ENCODE measurements at places on chromosomes 16 and 17.

- H3K27ac ChIP-seq, result no peak overlapping the region
- no peaks in the 10 kb centered on the region for H3K4me1 ChIP-seq
- H3K27me3 ChIP-seq, result no peaks in the 10 kb centered on the region
- no peak for DNase-seq
- H3K4me3 ChIP-seq, result no peak overlapping the region
Observed at GRCh38 chr16:50491516-50491915, 56.7 kb upstream of the NKD1 start.

GRCh38 chr17:50832864-50833381 lies 2.5 kb upstream of the WFIKKN2 start:
- H3K4me1 ChIP-seq, result peaks cover 8% of the 10 kb centered on the region
- H3K27ac ChIP-seq, result no peak overlapping the region
- DNase-seq, result no peak
- no peak overlapping the region for H3K4me3 ChIP-seq
- H3K36me3 ChIP-seq, result no peaks in the 10 kb centered on the region

DNA sequence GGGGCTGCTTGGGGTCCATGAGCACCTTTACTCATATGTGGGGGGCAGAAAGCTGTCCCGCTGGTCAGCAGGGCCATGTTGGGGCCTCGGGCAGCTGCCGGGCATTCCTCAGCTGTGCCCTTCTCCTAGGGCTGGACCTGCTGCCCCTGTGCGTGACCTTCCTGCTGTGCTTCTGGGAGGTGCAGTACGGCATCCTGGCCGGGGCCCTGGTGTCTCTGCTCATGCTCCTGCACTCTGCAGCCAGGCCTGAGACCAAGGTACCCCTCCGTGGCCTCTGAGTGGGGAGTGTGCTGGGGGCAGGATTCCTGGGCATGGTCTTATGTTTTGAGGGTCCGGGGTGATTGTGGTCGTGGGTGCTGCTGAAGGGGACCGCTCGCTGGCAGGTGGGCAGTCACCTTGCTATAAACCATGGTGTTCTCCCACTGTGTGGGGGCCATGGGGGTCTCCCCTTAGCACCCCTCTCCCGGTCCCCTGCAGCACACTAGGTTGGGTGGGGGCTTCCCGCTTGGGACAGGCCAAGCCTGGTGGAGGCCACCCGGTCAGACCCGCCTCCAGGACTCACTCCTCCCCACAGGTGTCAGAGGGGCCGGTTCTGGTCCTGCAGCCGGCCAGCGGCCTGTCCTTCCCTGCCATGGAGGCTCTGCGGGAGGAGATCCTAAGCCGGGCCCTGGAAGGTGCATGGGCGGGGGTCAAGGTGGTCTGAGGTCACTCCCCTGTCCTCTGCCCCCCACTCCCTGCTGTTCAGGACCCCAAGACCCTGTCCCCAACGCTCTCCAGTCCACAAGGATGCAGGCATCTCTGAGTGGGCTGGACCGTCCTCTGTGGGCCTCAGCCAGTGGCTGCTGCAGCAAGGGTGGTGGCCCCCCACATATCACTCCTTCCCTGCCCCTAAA lies 12.4 kb upstream of the RNF213 start:
- no peaks in the 10 kb centered on the region for H3K27me3 ChIP-seq
- no peak for DNase-seq
- H3K27ac ChIP-seq, result no peak overlapping the region
- no peak overlapping the region for H3K4me3 ChIP-seq
- no peaks in the 10 kb centered on the region for H3K4me1 ChIP-seq
- no peaks in the 10 kb centered on the region for H3K36me3 ChIP-seq

DNA sequence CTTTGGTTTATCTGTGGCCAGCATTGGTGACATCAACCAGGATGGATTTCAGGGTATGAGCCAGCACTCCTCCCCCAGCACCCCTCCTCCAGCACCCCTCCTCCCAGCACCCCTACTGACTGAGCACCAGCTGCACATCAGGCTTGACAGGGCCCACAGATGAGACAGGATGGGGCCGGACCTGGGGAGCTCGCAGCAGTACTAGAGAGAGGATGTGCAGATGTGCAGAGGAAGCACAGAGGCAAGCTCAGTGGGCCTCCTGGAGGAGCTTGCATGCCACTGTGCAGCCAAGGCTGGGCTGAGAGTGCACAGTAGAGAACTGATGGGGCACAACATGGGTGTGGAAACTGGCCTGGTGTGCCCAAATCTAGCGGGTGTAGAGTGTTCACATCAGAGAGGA lies 16.2 kb downstream of the ITGA3 start:
- no peak overlapping the region for H3K4me3 ChIP-seq
- H3K4me1 ChIP-seq, result peaks cover 6% of the 10 kb centered on the region
- H3K27ac ChIP-seq, result no peak overlapping the region
- H3K36me3 ChIP-seq, result no peaks in the 10 kb centered on the region
- DNase-seq, result no peak
- H3K27me3 ChIP-seq, result no peaks in the 10 kb centered on the region

- peaks cover 9% of the 10 kb centered on the region for H3K4me1 ChIP-seq
- no peak overlapping the region for H3K4me3 ChIP-seq
- H3K27ac ChIP-seq, result no peak overlapping the region
- H3K36me3 ChIP-seq, result no peaks in the 10 kb centered on the region
- DNase-seq, result no peak
Observed at GRCh38 chr17:71423871-71424546, 696.8 kb upstream of the SOX9 start.

DNA sequence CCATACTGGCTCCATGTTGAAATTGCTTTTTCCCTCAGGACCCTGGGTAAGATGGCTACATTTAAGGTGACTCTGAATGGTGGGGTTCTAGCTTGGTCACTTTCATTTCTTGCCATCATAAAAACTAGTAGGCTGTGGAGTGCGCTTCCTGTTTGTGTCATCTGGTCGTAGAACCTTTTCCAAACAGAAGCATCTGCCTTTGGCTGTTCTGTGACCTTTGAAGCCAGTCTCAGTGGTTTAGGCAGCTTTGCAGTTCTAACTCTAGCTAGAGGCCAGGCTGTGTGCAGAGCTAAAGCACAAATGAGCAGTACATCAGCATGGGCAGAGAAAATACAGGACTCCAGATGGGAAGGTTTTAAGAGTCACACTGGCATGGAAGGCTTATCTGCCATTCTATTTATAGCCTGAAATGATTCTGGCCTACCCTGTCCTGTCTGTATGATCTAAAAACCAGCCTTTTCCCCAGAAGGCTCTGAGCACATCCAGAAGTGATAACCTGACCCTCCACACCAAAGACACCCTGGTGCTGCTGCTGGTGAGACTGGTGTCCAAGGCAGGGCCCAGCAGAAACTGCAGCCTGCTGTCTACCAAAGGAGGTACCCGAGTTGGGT lies 8.6 kb downstream of the ESRP2 start:
- H3K4me3 ChIP-seq, result no peak overlapping the region
- peaks cover 34% of the 10 kb centered on the region for H3K4me1 ChIP-seq
- peak; percentile 31 for DNase-seq
- no peaks in the 10 kb centered on the region for H3K36me3 ChIP-seq
- peak overlapping the region; percentile 69 for H3K27ac ChIP-seq

GRCh38 chr17:51913491-51914205 lies 244.9 kb downstream of the CA10 start:
- no peaks in the 10 kb centered on the region for H3K27me3 ChIP-seq
- no peak for DNase-seq
- no peaks in the 10 kb centered on the region for H3K36me3 ChIP-seq
- no peaks in the 10 kb centered on the region for H3K4me1 ChIP-seq
- H3K4me3 ChIP-seq, result no peak overlapping the region

- peaks cover 11% of the 10 kb centered on the region for H3K4me1 ChIP-seq
- H3K4me3 ChIP-seq, result no peak overlapping the region
- no peak for DNase-seq
- no peaks in the 10 kb centered on the region for H3K27me3 ChIP-seq
- no peaks in the 10 kb centered on the region for H3K36me3 ChIP-seq
Observed at GRCh38 chr17:27530764-27531391, 74.6 kb downstream of the KSR1 start.

- H3K36me3 ChIP-seq, result peaks cover 29% of the 10 kb centered on the region
- H3K27me3 ChIP-seq, result no peaks in the 10 kb centered on the region
- no peak overlapping the region for H3K4me3 ChIP-seq
- no peak for DNase-seq
- H3K27ac ChIP-seq, result no peak overlapping the region
Observed at GRCh38 chr16:65044873-65045272, 77.0 kb downstream of the CDH11 start.

Measured in SJCRH30 (cell line).